ENCODE measurements at places on chromosomes 7 and 10. TPM values are rescaled to one million over a fixed set of nuclear protein-coding genes. Genes with fewer than 3 reads are reported as not detected.

GRCh38 chr7:153370092-153370491 lies 610.5 kb downstream of the ACTR3B start:
- no peak overlapping the region for H3K4me3 ChIP-seq
- no peaks in the 10 kb centered on the region for H3K4me1 ChIP-seq
- DNase-seq: no peak
- H3K27me3 ChIP-seq: no peaks in the 10 kb centered on the region

DNA sequence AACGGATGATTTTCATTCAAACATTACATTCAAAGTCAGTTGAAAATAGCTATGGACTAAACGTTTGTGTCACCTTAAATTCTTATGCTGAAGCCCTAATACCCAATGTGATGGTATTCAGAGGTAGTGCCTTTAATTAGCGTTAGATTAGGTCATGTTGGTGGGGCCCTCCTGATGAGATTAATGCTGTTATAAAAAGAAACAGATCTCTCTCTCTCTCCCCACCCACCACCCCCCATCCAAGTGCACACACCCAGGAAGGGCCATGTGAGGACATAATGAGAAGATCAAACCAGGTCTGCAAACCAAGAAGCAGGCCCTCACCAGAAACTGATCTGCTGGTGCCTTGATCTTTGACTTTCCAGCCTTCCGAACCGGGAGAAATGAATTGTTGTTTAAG lies 44.2 kb downstream of the ZNF438 start:
- H3K27me3 ChIP-seq: no peaks in the 10 kb centered on the region
- H3K4me3 ChIP-seq: no peak overlapping the region
- no peak overlapping the region for H3K27ac ChIP-seq
- H3K4me1 ChIP-seq: peaks cover 6% of the 10 kb centered on the region

DNA sequence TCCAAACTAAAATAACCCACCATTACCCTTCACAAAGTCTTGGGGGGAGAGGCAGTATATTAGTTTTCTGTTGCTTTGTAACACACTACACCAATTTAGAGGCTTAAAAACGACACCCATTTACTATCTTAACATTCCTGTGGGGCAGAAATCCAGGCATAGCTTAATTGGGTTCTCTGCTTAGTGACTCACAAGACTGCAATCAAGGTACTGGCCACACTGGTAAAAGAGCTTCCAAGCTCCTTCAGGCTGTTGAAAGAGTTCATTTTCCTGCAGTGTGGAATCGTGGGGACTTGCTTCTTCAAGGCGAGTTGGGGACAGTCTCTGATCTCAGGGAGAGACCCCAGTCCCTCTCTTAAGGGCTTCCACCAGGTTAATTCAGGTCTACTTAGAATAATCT lies 139.1 kb downstream of the XPNPEP1 start:
- H3K27me3 ChIP-seq: no peaks in the 10 kb centered on the region
- no peaks in the 10 kb centered on the region for H3K4me1 ChIP-seq
- no peak for DNase-seq
- no peak overlapping the region for H3K4me3 ChIP-seq
- no peak overlapping the region for H3K27ac ChIP-seq
- no peaks in the 10 kb centered on the region for H3K36me3 ChIP-seq

GRCh38 chr10:133393401-133394063 lies 425 bp upstream of the MTG1 start:
- no peaks in the 10 kb centered on the region for H3K36me3 ChIP-seq
- H3K27me3 ChIP-seq: no peaks in the 10 kb centered on the region
- peak overlapping the region; percentile 65 for H3K27ac ChIP-seq
- DNase-seq: no peak
- peaks cover 4% of the 10 kb centered on the region for H3K4me1 ChIP-seq

DNA sequence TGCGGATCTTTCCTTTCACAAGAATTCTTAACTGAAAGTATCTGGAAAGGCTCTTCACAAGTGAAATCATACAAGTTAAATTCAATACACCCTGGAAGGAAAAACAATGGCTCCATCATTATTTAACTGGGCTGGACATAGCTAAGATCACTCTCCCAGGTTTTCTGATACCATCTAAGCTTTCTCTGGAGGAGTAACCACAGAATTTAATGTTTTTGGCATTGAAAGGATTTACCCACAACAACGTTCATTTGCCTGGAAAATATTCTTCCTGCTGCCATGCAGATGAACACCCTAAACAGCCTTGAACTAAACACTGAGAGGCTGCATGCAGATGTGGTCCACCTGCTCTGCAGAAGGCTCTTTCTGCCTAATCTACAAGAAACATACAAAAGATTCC lies 4.3 kb downstream of the NEBL start:
- no peak for DNase-seq
- H3K4me1 ChIP-seq: no peaks in the 10 kb centered on the region
- no peaks in the 10 kb centered on the region for H3K36me3 ChIP-seq
- no peak overlapping the region for H3K4me3 ChIP-seq

- no peaks in the 10 kb centered on the region for H3K36me3 ChIP-seq
- H3K4me3 ChIP-seq: no peak overlapping the region
- H3K27ac ChIP-seq: no peak overlapping the region
- no peak for DNase-seq
- H3K4me1 ChIP-seq: peaks cover 2% of the 10 kb centered on the region
- H3K27me3 ChIP-seq: no peaks in the 10 kb centered on the region
Observed at GRCh38 chr10:88184543-88185297, 321.3 kb downstream of the PTEN start.

CYP2E1 gene
- 1.9 TPM for total RNA-seq

DNA sequence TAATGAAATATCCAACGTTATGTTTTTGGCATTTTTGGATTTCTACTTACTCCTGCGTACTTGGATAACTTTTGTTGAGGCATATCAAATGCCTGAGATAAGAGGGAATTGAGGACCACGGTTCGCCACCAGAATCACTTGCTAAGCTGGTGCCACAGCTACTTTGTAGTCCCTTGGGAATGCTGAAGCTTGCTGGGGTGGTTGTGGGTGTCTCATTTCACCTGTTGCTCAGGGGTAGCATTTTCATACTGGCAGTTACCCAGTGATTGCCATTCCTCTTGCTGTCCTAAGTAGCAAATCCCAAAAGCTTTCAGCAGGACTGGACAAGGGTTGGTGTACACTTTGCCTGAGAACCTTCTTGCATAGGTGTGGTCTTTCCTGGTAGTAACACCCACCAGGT lies 75.2 kb downstream of the CREB5 start:
- no peak overlapping the region for H3K4me3 ChIP-seq
- no peak overlapping the region for H3K27ac ChIP-seq
- DNase-seq: no peak
- no peaks in the 10 kb centered on the region for H3K4me1 ChIP-seq

DNA sequence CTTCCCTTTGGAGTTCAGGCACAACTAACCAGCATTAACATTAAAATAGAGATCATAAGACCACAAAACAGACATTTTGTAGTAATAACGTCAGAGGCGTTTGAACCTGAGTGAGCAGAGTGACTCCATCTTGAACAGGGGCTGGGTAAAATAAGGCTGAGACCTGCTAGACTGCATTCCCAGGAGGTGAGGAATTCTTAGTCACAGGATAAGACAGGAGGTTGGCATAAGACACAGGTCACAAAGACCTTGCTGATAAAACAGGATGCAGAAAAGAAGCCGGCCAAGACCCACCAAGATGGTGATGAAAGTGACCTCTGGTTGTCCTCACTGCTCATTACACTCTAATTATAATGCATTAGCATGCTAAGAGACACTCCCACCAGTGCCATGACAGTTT lies 493.2 kb upstream of the AUTS2 start:
- H3K27ac ChIP-seq: no peak overlapping the region
- no peaks in the 10 kb centered on the region for H3K4me1 ChIP-seq
- H3K4me3 ChIP-seq: no peak overlapping the region
- DNase-seq: no peak
- H3K27me3 ChIP-seq: no peaks in the 10 kb centered on the region

DNA sequence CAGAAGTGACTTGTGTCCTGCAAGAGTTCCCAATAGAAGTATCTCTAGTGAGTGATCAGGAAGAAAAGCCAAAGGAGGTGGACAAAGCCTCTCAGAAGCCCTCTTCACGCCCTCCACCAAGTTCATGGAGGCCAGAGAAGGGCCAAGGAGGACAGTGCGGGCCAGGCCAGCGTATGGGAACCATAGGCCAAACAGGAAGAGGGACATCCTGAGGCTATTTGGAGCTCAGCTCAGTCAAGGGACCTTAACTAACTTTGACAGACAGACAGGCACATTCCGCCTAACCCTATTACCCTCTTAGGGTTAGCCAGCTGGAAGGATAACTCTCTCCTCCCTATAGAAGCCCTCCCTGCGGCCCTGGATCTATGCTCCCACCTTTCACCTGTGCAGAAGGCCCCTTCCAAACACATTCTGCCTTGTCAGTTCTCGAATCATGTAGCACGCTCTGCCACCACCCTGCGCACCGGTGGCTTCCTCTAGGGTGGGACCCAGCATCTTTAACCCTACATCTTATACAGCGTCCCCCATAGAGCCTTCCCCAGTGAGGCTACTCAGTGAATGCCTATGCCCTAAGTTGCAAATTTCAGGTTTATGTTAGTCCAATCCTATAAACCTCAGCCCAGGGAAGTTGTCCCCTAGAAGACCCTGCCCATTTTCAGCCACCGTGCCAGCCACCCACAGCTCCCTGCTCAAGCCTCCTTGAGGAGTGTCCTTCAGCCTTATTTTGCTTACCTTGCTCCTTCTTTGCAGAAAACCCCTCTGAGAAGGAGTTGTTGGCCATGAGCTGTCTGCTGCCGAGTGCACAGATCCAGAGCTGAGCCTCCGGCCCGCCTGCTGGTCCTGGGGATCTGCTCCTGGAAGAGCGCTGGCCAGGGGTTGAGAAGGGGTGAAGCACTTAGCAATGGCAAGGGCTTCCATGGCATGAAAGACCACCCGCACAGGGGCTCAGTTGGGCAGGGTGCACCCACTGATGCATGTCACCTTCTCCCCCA lies 36.9 kb downstream of the FRMPD2 start:
- no peak for DNase-seq
- H3K27ac ChIP-seq: no peak overlapping the region
- H3K36me3 ChIP-seq: no peaks in the 10 kb centered on the region
- H3K4me3 ChIP-seq: no peak overlapping the region
- H3K4me1 ChIP-seq: no peaks in the 10 kb centered on the region

DNA sequence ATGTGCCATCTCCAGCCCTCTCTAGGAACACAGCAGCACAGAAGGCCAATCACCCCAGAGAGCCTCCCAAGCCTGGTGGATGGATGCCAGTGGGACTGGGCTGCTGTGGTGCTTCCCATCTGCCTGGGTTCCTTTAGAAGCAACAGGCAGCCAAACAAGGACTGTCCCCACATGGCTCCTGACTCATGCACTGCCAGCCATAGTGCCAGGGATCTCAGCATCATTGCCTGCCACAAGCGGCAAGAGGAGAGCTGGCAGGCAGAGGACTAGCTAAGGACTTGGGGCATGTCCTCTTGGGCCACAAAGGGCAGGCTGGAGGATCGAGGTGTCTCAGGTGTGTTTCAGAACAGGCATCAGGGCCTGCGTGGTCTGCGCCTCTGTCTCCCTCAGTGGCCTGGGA lies 23.4 kb upstream of the FIGNL1 start:
- DNase-seq: no peak
- no peaks in the 10 kb centered on the region for H3K36me3 ChIP-seq
- H3K27ac ChIP-seq: no peak overlapping the region
- H3K4me1 ChIP-seq: no peaks in the 10 kb centered on the region
- no peak overlapping the region for H3K4me3 ChIP-seq

DNA sequence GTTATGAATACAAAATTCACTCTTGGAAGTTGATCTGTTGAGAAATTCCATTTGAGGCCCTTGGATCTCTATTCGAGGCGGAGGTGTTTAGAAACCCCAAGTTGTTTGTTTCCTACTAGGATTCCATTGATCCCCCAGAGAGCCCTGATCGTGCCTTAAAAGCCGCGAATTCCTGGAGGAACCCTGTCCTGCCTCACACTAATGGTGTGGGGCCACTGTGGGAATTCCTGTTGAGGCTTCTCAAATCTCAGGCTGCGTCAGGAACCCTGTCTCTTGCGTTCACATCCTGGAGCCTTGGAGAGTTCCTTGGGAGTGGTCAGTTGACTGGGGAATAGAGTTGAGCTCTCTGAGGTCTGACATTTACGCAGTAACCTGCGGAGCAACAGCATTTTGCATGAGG lies 1.2 kb downstream of the CFAP69 start:
- H3K36me3 ChIP-seq: no peaks in the 10 kb centered on the region
- H3K27me3 ChIP-seq: no peaks in the 10 kb centered on the region

DNA sequence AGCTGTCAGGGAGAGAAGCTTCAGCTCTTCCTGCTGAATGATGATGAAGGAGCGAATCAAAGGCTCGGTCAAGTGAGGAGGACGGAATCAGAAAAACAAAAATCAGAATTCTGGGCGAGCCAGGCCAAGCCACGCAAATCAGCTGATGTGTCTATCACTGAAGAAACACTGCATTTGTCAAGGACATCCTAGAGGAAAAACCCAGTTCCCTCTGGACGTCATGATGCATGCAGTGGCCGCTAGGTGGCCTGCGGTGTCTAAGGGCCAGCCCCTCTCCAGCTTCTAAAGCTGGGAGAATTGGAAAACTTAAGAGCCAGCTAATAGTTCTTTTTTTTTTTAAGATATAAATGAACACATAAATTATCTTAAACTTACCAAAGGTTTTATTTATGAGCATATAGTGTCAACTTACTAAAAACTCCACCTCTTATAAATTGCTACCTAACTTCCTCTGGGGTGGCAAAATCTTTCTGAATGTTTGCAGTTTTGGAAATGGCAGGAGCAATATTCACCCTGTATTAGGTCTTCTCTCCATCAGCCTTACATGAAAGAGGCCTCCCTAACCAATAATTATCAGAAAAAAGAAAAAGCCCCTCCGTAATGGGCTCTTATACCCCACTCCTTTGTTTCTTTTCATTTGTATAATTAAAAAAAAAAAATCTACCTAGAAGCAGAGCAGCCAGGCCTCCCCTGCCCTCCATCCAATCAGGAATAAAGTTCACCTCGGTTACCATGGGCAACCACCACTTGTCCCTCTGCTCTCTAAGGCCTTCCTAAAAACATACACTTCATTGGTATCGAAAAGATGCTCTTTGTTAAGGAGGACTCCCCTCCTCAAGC lies 186.8 kb downstream of the USP6NL start:
- peak; percentile 52 for DNase-seq
- no peak overlapping the region for H3K27ac ChIP-seq
- no peak overlapping the region for H3K4me3 ChIP-seq
- H3K36me3 ChIP-seq: no peaks in the 10 kb centered on the region

DNA sequence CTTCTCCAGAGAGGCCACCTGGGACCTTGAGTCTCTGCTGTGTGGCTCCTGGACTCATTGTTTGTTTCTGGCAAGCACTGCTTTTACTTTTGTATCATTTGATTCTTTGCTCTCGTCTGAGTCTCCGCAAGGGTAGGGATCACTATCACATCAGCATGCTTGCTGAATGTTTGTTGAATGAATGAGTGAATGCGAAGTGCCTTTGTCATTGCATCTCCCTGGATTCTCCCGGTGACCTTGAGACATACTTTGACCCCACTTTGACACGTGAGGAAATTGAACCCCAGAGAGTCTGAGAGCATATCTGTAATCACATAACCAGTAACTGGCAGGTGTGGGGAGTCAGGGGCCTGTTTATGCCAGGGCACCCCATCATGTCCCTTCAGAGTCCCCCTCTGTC lies 92.8 kb downstream of the ZMIZ1 start:
- no peak for DNase-seq
- no peak overlapping the region for H3K27ac ChIP-seq
- H3K27me3 ChIP-seq: no peaks in the 10 kb centered on the region

- DNase-seq: no peak
- peaks cover under 1% of the 10 kb centered on the region for H3K4me1 ChIP-seq
- H3K4me3 ChIP-seq: no peak overlapping the region
- H3K36me3 ChIP-seq: no peaks in the 10 kb centered on the region
Observed at GRCh38 chr7:151452680-151453325, 12.9 kb upstream of the CRYGN start.

- no peak overlapping the region for H3K4me3 ChIP-seq
- H3K27me3 ChIP-seq: no peaks in the 10 kb centered on the region
- H3K27ac ChIP-seq: no peak overlapping the region
- no peaks in the 10 kb centered on the region for H3K36me3 ChIP-seq
Observed at GRCh38 chr10:68082872-68083271, 7.8 kb upstream of the HERC4 start.

All from ovary (tissue), 10 donors.